ENCODE measurements at places on chromosomes 16 and 17.
A peak's percentile ranks its signal among the peaks of the same experiment; 100 is the strongest.

DNA sequence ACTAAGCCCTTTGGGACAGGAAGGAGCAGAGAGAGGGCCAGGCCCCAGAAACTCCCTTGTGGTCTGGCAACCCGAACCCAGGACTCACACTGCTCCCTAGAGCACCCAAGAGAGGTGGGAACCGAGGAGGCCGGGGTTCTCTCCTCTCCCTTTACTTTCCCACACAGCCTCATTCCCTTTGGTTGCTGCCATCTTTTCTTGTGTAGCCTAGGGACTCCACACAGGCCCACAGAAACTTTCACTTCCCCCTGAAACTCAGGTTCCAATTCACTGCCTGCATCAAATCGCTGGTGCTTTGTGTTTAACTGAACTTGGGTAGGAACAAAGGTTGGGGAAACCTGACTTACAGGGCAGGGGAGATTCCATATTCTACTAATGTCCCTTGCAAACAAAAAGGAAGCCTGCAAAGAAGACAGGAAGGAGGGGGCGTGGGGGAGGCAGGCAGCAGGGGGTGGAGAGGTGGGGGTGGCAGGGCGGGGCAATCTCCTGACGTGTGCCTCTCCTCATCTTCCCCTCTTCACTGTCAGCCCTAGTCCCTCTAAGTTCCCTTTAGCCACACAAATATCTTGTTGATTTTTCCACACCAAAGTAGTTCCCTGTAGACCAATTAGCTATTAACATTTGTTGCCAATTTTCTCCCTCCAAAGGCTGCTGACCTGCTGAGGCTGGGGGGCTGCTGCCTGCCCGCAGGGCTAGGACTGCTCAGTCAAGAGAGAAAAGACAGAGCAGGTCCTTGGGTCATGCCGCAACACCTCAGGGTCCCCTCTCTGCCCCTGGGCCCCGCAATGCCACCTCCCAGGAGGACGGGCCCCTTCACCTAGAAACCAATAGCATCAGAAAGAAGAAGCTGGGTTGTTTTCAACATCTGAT, 8.0 kb downstream of the ST3GAL2 start:
- no peak for DNase-seq

- no peak for DNase-seq
Measured at GRCh38 chr17:33038740-33039139, 47.1 kb downstream of the SPACA3 start.

DNA sequence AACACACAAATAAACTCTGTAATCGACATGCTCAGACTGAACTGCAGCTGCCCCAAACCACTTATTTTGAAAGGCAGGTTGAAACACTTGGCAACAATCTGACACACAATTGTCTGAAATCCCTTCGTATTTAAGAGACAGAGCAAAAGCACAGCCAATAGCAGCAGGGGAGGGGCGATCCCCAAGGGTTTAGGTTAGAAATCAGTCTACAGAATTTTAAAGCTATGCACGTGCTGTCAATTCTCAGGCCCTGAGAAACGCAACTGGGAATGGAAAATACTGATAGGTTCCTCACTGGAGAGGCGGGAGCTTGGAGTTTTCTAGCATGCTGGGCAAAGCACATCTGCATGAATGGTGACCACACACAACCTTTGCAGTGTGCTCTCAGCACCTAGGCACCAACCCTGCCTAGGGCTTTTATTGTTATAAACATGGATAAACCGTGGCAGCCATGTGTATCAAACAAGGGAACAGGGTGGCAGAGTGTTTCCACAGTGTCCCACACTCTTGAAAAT, 168.0 kb downstream of the AATF start:
- DNase-seq, result no peak

DNA sequence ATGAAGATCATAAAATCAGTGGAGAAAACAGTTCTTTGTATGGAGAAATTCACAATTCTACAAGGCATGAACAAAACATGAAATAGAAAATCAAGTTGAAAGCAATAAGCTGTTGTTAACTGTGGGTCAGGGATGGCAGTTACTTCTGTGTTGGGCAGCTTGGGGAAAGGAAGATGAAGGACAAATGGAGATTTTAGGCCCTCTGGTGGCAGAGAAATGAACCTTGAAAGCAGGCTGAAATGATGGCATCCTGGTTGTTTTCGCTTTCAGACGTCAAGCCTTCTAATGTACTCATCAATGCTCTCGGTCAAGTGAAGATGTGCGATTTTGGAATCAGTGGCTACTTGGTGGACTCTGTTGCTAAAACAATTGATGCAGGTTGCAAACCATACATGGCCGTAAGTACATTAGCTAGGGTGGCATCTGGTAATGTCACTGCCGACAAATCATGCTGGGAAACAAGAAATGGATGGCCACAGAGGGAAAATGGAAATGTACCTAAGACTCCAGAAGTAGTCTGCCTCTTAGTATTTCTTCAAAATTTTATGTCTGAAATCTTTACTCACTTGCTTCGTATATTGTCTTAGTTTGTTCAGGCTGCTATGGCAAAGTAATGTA, 108.9 kb downstream of the MAP2K6 start:
- no peak for DNase-seq

DNA sequence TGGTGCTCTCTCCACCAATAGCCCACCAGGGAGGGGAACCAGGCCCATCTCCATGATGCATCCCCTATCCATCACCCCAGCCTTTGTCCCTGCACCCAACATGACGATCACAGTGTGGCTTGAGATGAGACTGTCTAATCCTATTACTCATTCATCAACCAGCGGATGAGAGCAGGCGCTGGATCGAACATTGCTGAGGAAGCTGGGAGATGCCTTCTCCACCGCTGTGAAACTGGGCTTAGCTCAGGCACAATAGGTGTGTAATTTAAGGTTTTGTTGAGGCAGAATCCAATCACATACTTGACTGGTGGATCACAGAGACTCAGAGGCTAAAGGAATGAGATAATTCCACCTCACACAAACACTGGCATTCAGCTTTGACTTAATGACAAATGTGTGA, 64.6 kb upstream of the IRX3 start:
- no peak for DNase-seq

DNA sequence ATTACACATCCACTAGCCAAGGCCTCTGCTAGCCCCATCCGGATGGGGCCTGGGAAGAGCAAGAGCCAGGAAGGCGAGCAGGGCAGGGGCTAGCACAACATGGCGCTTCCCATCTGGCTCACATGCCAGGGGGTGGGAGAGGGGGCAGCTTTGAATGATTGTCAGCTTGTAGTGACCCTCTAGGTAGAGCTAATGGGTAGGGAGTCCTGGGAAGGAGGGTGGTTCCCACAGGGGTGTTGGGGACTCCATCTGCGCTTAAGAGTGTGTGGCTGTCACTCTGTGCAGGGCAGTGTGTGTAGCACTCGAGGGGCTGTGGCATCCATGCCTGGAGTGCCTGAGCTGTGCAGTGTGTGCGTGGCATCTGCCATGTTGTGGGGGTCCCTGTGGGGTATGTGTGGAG, 24.5 kb downstream of the ARHGAP23 start:
- DNase-seq, result no peak

DNA sequence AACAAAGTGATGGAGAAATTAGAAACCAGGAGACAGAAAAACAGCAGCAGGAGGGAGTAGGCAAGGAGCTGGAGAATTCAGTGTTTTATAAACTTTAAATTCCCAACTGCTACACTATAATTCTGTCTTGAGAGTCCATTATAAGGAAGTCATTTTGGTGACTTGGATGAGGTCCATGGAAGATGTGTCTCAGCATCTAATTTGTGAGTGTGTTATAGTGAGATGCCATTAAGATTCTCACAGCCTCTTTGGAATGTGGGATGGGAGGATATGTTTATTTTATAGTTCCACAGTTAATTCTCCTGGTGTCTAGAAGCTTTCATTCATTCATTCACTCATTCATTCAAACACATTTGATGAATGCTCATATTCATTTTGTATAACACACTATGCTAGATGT, 206.0 kb upstream of the MYOCD start:
- DNase-seq, result no peak

- DNase-seq, result no peak
Measured at GRCh38 chr17:66706851-66707450, 128.0 kb upstream of the CACNG5 start.

GRCh38 chr17:39968761-39969160, 6.0 kb downstream of the GSDMA start:
- no peak for DNase-seq

DNA sequence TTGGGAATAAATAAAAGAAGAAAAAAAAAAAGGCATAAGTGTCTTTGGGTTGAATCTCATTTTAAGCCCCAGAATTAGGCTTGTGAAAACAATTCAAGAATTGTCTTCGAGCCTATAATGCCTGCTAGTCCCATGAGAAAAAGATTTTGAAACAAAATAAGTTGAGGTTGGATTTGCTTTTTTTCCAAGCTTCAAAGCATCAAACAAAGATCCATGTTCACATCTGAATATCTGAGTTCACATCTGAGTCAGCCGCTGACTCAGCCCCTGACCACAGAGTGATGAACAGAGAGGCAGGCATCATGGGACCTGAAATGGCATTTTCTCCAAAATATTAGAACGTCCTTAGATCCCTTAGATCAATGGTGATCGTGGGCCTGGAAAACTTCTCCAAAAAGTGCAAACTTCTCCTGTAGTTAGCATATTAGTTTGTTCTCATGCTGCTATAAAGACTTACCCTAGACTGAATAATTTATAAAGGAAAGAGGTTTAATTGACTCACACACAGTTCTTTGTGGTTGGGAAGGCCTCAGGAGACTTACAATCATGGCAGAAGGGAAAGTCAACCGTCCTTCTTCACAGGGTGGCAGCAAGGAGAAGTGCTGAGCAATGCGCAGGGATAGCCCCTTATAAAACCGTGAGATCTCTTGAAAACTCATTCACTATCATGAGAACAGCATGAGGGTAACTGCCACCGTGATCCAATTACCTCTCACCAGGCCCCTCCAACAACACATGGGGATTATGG, 294.6 kb upstream of the HSBP1 start:
- no peak for DNase-seq

- DNase-seq, result no peak
Measured at GRCh38 chr16:17747081-17747756, 276.5 kb upstream of the XYLT1 start.

- no peak for DNase-seq
Measured at GRCh38 chr17:49618028-49618611, 42.4 kb downstream of the NXPH3 start.

- peak; percentile 12 for DNase-seq
Measured at GRCh38 chr17:51427856-51428255, 167.5 kb downstream of the UTP18 start.

- no peak for DNase-seq
Measured at GRCh38 chr17:1384905-1385435, 15.1 kb downstream of the YWHAE start.

- no peak for DNase-seq
Measured at GRCh38 chr17:47700471-47701449, 6.8 kb downstream of the TBKBP1 start.

GRCh38 chr17:31085563-31085962, 9.2 kb upstream of the NF1 start:
- DNase-seq, result no peak

DNA sequence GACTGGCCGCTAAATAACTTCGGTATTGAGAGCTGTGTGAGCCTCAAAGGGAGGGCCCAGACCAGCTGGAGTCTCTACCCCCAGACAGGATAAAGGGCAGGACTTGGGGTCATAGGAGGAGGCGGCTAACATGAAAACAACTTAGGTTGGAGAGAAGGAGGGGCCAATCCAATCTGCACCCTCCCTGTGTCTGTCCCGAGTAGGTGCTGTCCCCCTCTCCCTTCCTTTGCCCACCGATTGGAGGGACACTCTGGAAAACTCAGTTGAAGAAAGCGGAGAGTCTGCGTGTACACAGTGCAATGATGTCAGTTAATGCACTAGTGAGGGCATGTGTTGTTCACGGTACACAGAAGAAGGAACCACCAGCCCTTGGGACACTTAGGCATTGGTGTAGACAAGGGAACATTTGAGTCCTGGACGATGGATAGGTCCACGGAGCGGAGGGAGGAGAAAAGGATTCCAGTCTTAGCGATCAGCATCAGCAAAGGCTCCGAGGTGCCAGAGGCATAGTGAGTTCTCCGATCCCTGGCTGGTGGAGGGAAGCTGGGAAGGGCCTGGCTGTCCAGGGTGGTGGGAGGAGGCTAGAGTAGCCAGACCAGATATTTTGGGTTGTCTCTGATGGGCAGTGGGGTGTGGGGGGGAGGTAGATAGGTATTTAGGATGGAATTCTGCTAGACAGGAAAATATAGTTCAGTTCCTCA, 761 bp downstream of the NOL3 start:
- DNase-seq, result no peak

DNA sequence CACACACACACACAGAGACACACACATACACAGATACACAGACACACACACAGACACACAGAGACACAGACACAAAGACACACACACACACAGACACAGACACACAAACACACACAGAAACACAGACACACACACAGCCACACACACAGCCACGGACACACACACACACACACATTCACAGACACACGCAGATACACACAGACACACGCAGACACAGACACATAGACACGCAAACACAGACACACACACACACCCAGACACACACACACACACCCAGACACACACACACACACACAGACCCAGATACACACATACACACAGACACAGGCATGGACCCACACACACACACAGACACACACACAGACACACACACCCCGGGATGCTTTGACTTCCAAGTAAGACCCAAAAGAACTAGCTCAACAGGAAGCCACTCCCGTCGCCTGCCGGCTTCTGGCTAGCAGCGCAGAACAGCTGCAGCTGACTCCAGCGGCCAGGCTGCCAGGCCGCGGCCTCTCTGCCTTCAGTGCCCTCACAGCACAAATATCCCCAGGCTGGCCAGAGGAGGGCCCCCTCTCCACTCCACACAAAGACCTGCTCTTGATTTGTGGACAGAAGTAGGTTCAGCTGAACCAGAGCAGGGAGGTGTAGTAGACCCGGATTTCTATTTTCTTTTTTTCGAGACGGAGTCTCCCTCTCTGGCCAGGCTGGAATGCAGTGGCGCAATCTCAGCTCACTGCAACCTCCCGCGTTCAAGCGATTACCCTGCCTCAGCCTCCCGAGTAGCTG, 6.0 kb upstream of the CHRNE start:
- DNase-seq, result peak; percentile 46

- no peak for DNase-seq
Measured at GRCh38 chr17:77434136-77435114, 293.7 kb downstream of the SEC14L1 start.

DNA sequence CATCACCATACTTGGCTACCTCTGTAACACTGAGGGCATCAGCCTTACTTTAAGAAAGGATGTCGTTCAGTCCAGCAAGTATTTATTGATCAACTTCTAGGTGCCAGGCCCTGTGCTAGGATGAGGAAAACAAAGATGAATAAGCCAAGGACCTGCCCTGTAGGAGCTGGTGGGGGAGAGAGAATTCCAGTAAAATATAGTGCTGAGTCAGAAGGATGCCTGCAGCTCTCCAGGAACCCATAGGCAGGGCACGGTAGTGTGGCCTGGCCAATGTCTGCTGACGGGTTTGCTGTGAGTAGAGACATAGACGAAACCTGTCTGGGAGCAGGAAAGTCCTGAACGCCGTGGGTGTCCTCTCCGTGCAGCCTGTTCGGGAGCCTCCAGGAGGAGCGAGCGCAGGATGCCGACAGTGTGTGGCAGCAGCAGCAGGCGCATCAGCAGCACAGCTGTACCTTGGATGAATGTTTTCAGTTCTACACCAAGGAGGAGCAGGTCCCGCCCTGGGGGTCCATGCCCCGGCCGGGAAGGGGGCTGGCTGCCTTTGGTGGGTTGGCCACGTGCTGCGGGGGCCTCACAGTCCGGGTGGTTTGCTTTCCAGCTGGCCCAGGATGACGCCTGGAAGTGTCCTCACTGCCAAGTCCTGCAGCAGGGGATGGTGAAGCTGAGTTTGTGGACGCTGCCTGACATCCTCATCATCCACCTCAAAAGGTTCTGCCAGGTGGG, 55.6 kb downstream of the USP43 start:
- no peak for DNase-seq

All from stimulated activated CD8-positive, alpha-beta memory T cell treated with anti-CD3 and anti-CD28 coated beads, Interleukin-4, amount 100 ng/mL, for 1 hour (primary cell).